ENCODE measurements at places on chromosomes 3 and 15.
A peak's percentile ranks its signal among the peaks of the same experiment; 100 is the strongest.

DNA sequence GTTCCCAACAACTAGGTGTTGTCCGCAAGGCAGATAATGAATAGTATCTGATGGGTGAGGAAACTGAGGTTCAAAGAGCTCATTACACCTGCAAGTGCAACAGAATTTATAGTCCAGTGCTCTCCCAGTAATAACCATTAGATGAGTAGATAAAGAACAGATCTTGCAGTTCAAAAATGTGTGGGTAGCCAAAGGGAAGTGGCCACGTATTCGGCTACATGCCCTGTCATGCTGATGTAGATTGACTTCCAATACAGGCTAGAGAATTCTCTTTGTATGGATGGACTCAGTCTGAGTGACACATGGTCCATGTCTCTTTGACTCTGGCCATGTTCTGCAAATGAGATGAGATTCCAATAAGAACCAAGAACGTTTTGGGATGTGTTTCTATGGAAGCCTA is 187.9 kb upstream of the LPP start:
- no peak for DNase-seq

DNA sequence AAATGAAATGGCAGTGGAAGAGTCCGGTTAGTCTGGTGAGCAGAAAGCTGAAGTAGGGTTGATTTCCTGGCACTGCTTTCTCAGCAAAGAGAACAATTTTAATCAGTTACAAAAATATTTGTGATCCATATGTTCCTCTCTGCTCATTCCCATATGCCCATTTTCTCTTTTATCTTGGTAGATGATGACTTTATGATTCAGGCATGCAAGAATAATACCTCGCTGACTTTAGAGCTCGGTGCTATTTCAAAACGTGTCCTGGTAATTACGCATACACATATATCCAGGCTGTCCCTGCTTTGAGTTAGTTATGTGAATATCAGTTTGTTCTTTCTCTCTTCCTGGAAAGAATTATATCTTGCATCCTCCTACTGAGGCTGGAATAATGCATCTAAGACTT is 38.5 kb downstream of the ARPP21 start:
- no peak for DNase-seq

DNA sequence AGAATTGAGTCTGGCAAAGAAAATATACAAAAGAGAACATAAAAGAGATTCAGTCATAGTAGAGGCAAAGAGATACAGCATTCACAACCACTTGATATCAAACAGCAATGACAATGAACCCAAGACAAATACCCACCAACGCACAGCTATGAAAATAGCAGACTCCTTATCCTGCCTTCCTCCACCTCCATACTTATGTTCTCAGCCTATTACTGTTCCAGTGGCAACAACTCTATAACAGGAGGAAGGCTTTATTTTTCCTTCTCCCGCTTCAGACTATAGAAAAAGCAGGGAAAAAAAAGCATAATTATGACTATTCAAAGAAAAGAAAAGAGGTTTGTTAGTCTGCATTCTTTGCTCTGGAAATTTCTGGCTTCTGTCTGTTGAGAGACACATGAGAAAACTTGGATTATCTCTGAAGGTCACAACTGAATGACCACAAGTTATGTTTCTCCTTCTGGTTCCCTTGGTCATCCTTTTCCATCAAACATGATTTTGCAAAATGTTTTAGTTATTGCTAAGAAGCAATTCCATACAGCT is 81.2 kb upstream of the PLXND1 start:
- DNase-seq, result no peak

GRCh38 chr15:76861815-76862397 is 43.2 kb downstream of the SCAPER start:
- DNase-seq, result no peak

DNA sequence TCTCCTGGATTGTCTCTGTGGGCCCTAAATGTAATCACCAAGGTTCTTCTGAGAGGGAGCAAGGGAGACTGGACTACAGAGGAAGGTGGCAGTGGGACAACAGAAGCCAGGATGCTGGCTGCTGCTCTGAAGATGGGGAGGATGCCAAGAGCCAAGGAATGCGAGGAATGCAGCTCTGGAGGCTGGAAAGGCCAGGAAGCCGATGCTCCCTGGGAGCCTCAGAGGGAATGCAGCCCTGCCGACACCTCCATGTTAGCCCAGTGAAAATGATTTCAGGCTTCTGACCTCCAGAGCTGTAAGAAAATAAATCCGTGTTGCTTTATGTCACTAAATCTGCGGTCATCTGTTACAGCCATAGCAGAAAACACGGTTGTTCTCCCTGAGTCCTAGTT is 44.1 kb downstream of the UMPS start:
- DNase-seq, result no peak

- no peak for DNase-seq
Observed at GRCh38 chr3:101325393-101326134, 5.2 kb upstream of the IMPG2 start.

GRCh38 chr3:30511524-30512251 is 94.7 kb upstream of the TGFBR2 start:
- DNase-seq, result no peak

DNA sequence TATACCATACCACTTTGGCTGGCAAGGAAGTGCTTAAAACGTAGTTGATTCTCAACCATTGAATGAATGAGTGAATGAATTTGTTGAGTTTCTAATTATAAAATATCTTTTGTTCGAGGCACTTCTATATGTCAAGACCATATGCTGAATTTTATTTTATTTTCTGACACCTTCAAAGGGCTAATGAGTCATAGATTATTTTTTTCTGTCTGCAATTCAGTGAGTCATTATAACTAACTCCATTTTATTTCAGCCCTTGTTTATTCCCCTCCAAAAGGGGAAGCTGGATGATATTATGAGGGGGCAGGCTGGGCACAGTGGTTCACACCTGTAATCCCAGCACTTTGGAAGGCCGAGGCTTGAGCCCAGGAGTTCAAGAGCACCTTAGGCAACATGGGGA is 142.4 kb downstream of the P2RY1 start:
- DNase-seq, result no peak

- no peak for DNase-seq
Observed at GRCh38 chr3:46089237-46090011, 62.1 kb upstream of the XCR1 start.

GRCh38 chr3:114660124-114660523 is 366.3 kb downstream of the TIGIT start:
- no peak for DNase-seq

DNA sequence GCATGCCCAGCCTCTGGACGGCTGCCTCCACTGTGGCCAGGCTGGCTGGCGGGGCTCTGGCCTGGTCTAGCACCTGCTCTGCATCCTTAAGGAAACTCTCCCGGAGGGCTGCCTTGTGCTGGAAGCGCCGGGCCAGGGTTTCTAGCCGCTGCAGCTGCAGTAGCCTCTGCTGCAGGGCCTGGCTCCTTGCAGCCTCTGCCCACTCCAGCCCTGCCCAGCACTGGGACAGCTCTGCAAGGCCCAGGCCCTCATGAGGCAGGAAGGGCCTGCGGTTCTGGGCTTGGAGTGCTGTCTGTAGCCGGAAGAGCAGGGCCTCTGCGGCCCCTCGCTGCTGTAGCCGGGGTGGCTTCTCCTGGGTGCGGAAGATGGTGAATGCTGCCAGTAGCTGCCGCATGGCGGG is 8.0 kb downstream of the SPTBN5 start:
- DNase-seq, result no peak

GRCh38 chr3:148433665-148434064 is 264.0 kb upstream of the AGTR1 start:
- DNase-seq, result no peak

DNA sequence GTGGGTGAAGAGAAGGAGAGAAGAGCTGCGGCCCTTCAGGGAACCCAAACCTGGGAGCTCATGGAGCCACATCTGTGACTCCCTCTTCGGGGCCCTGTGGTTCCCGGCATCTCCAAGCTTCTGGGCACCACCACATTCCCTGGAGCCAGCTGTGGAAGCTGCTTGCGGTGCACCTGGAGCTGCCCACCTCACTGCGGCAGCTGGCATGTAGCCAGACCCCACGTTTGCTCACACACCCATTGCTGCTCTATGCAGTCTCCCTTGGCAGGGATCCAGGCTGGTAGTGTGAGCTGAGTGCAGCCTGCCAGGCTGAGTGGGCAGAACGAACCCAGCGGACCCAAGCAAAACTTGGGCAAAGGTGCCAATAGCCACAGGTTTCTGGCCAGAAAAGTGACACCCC is 16.8 kb upstream of the PLA2G4E start:
- DNase-seq, result no peak

- peak; percentile 47 for DNase-seq
Observed at GRCh38 chr3:184227481-184227935, 1.9 kb upstream of the VWA5B2 start.

DNA sequence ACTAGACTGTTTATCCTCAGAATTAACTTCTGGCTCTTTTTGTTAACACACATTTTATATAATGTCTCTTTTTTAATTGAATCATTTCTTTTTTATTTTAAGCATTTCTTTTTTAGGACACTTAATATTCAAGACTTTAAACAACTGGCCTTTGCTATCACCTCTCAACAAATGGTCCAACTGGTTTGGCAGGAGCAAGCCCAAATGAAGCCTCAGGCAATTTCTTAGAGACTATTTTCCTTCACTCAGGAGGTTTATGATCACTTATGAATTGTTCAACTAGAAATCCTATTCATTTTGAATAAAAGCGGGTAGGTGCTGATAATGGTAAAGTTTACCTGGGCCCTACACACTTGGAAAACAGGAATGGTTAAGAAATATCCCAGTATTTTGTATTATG is 705.6 kb upstream of the GBE1 start:
- DNase-seq, result no peak

- DNase-seq, result no peak
Observed at GRCh38 chr15:63945838-63946298, 100.4 kb downstream of the DAPK2 start.

GRCh38 chr3:39454591-39455217 is 12.8 kb upstream of the MOBP start:
- DNase-seq, result no peak

DNA sequence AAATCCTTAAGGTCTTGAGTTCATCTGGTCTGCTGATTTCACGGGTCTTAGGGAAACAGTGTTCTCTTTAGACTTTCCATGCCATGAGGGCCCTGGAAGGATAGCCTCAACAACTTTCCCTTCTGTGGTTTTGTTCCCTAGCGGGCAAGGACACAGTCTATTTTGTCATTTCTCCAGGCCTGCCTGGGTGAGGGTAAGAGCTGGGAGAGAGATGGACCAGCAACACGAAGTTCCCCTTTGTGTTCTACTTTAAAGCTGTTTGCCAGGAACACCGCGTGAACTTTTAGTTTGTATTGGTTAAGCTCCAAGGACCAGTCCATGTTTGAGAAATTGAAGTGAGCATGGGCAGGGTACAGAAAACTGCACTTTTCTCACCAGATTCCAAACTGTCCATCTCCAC is 20.9 kb downstream of the ST3GAL6 start:
- DNase-seq, result no peak

- DNase-seq, result no peak
Observed at GRCh38 chr3:32613183-32613582, 42.5 kb upstream of the DYNC1LI1 start.

GRCh38 chr3:112931736-112932521 is 43.0 kb downstream of the CD200R1 start:
- no peak for DNase-seq

DNA sequence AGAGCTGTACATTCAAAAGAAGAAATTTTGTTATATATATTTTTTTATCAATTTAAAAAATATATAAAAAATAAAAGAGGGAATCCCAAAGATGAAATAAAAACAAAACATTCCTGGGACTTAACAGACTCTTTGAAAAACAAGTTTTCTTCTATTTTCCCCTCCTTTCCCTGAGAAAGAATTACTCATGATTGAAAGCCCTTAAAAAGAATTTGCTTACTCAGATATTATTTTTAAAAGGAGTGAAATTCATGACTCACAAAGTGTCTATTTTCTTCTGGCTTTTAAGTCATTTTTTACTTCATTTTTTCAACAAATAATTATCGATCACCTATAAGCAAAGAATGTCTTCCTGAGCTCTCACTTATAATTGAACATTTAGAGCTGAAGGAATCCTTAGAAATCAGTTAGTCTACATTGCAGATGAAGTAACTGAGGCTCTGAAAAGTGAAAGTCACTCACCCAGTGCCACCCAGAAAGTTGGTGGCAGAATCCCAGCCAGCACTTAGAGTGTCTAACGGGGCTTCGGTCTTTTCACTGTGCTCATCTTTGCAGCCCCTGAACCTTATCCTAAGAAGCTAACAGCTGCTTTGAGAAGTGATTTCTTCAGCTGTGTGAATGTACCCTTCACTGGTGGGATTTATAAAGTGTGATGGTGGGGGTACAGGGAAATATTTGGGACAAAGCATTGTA is 42.5 kb upstream of the NUDT16 start:
- no peak for DNase-seq

- DNase-seq, result no peak
Observed at GRCh38 chr3:154701055-154701454, 271.1 kb upstream of the GPR149 start.

DNA sequence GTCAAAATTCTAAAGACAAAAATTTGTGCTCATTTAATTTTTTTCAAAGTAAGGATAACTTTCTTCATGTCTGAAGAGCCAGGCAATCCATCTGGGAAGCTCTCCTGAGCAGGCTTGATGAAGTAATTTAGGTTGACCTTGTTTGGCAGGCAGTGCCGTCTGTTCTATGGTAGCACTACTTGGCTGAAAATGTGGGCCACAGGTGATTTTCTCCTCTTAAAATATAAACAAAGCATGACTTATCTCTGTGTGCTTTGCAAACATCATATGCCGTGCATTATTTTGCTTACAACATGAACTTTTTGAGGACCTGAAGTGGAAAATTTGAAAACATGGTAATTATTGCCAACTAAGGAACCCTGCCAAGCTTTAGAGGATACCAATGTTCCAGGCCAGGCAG is 143.2 kb downstream of the RAP2B start:
- DNase-seq, result no peak

- DNase-seq, result no peak
Observed at GRCh38 chr3:104526901-104527401, 839.8 kb upstream of the ALCAM start.

GRCh38 chr15:39181056-39181747 is 399.7 kb upstream of the THBS1 start:
- no peak for DNase-seq

DNA sequence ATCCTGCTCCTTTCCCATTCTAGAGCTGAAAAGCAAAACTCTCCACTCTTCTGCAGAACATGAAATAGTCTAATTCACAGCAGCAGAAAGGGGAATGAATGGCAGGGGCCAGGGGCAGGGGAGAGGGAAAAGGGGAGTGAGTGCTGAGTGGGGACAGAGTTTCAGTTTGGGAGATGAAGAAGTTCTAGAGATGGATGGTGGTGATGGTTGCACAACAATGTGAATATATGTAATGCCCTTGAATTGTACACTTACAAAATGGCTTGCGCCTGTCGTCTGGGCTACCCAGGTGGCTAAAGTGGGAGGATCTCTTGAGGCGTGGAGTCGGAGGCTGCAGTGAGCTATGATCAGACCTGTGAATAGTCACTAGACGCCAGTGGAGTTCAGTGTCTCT is 78.5 kb upstream of the MEF2A start:
- no peak for DNase-seq

GRCh38 chr3:16849795-16850194 is 35.0 kb upstream of the PLCL2 start:
- no peak for DNase-seq
